Ascending aorta (tissue), 2 donors: ENCODE measurements at places on chromosomes 16 and 17.

- no peak for DNase-seq
Measured at GRCh38 chr17:15220785-15221184, 44.3 kb downstream of the PMP22 start.

GRCh38 chr16:27447301-27447700 is 45.3 kb downstream of the IL21R start:
- DNase-seq = no peak

GRCh38 chr16:5845046-5845445 is 747.5 kb upstream of the EEF2KMT start:
- DNase-seq = no peak

DNA sequence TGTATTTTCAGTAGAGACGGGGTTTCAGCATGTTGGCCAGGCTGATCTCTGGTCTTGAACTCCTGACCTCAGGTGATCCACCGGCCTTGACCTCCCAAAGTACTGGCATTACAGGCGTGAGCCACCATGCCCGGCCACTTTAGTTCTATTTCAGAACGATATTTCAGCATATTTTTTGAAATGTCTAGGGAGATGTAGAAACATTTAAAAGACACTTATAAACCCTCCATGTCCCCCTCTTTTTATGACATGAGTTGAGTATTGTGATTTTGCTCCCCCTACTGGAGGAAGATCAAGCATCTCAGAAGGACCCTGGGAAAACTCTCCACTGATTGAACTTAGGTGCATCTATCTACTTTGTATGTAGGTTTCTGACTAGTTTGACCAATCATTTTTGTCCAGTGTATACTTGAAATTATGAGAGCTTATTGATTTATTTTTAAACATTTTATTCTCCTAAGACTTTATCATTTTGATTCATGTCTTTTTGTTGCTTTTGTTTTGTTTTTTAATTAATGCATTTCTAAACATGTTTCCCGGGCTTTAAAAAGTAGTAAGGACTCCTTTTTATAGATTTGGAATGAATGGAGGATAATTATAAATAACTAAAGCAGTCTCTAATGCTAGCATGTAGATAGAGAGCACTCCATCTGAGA is 105.1 kb downstream of the CHD9 start:
- no peak for DNase-seq

DNA sequence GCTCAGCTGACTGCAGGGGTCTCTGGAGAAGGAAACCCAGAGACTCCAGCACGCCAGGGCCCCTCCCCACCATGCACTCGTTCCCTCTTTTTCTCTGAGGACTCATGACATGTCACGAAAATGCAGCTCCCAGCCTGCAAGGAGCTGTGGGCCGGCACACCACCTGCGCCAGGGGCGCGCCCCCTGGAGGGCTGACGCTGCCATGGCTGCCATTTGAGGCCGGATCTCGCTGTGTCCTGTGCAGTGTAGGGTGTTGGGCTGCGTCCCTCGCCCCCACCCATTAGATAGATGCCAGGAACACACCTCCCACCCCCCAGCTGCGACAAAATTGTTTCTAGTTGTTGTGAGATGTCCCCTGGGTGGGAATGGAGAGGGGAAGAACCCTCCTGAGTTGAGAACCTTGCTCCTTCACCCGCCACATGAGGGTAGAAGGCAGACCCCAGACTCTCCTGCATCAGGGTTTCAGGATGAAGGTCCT is 8.2 kb downstream of the SYNGR2 start:
- DNase-seq = peak; percentile 84

DNA sequence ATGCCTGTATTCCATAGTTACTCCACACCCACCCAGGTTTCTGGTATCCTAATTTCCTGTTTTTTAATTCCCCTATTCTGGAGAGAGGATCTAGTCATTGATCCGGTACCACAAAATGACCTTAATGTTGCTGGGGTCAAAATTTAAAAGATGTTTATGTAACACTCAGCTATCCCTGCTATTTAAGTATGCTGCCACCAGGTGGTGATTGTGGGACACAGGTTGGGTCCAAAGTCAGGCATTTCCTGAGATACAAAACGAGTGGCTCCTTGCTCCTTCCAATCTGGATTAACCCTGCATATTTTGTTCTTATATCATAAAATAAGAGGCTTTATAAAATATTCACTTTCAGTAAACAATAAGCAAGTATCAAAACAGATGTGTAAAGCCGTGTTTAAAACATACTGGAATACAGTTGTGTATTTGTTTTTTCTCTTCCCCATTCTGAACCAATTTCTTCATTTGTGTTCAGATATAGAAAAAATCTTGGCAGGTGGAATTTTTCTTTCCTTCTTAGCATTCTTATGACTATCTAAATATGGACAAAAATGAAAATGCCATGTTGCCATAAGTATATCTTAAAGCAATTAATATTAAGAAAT is 16.3 kb downstream of the HS3ST4 start:
- DNase-seq = no peak

GRCh38 chr16:12879812-12880211 is 21.6 kb upstream of the SHISA9 start:
- no peak for DNase-seq

DNA sequence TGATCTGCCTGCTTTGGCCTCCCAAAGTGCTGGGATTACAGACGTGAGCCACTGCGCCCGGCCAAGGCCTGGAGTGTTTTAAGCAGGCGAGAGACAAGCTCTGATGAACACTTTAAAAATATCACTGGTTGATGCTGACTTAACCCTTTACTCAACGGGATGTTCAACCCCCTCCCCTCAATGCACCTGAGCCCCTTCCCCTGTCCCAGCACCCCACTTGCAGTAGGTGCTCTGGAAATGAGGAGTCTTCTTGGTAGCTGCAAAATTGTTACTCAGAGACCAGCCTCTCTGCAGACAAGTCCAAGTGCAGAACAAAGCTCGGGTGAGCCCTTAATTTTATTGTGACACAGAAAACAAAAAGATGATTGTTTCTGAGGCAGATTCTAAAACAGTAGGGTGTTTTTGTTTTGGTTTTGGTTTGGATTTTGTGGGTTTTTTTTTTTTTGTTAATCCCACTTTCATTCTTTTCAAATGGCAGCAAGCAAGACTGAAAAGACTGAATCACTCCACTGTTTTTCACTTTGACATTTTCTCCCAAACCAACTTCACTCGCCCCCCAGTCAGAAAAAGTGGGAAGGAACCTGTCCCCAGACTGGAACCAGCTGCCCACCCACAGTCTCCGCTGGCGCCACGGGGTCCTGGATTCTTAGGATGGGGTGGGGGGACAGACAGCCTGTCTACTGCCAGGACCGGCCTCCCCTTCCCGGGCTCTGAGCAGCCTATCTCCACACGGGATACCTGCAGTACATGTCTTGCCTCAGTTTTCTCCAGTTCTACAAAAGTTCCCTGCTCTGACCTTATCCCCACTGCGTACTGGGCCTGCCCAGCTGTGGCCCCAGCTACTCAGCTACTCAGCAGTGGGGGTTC is 5.2 kb upstream of the PLLP start:
- DNase-seq = no peak

GRCh38 chr16:65947951-65948350 is 418.5 kb upstream of the CDH5 start:
- DNase-seq = no peak

DNA sequence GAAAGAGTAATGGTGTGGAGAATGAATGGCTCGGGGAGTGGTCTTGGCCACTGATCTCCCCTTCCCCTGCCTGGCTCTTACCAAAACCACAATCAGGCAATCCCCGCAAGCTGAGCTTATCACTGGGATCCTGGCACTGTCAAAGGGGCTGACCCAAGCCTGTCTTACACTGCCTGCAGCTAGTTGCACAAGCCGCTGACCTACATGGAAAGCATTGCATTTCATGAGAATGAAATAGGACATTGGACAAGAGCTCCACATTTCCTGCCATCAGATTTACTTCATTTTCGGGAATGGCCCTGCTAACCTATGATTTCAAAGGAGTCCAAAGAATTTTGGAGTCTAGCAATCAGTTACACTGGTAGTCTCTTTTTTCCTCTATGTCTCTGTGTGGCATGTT is 146.4 kb downstream of the PCTP start:
- DNase-seq = peak; percentile 75

- peak; percentile 45 for DNase-seq
Measured at GRCh38 chr17:47742319-47743181, 9.5 kb downstream of the TBX21 start.

DNA sequence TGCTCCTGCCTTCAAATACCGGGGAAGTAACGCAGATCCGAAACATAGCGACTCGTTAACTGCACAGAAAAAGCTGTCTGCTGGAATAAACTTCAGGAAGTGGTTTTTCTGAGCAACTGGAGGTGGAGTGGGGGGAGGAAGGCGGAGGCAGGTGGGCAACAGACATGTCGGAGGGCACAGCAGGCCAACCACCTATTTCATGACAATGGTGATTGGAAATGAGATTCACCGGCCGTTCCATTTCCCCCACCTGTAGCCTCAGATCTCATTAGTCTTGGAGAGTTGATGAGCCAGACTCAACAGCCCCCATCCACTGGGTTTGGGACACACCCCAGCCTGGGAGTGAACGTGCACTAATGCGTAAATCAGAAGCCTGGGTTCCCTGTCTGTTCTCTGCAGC is 7.7 kb upstream of the PECAM1 start:
- DNase-seq = no peak

- no peak for DNase-seq
Measured at GRCh38 chr16:22181843-22182242, 19.5 kb downstream of the SDR42E2 start.

DNA sequence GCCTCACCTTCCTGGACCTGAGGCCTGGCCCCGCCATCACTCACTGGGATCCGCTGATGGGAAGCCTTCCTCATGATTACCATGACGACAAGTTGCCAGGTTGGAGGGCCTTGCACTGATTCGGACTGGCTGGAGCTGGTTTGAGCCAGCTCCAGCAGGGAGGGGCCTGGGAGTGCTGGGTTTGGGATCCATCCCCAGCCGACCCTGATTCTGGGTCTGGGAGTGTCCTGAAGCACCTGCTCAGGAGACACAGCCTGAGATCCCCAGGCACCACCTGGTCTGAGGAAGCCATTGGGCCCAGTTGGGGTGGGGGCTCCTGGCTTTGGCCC is 5.9 kb upstream of the BAIAP3 start:
- DNase-seq = no peak

DNA sequence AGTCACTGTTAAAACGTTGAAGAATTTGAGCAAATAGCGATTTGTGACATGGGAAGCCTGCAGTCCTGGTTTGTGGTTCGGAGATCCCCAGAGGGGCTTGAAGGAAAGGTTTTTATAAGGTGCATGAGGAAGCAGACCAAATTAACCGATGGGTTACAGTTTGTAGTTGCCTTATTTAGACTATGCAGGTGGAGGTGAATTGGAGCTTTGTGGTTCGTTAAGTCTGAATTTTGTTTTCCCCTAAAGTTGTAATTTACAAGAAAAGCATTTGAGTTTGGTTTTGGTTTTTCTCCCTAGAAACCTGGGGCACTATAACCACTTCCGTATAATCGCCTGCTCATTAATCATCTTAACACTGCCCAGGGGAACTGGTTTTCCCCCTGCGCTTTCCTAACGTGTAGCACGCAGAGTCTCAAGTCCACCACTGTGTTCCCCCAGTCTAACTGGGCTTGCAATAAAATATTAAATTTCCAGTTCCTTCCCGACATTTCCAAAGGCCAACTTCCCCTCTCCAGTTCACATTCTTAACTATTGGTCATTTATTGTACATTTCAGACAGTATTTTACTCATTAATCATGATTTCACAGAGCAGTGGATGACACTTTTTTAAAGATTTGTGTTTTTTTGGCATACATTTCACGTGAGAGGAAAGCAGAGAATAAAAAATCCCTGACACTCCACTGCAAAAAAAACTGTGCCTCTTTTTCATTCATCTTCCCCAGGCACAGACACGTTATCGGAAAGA is 932 bp downstream of the ZNF267 start:
- no peak for DNase-seq

DNA sequence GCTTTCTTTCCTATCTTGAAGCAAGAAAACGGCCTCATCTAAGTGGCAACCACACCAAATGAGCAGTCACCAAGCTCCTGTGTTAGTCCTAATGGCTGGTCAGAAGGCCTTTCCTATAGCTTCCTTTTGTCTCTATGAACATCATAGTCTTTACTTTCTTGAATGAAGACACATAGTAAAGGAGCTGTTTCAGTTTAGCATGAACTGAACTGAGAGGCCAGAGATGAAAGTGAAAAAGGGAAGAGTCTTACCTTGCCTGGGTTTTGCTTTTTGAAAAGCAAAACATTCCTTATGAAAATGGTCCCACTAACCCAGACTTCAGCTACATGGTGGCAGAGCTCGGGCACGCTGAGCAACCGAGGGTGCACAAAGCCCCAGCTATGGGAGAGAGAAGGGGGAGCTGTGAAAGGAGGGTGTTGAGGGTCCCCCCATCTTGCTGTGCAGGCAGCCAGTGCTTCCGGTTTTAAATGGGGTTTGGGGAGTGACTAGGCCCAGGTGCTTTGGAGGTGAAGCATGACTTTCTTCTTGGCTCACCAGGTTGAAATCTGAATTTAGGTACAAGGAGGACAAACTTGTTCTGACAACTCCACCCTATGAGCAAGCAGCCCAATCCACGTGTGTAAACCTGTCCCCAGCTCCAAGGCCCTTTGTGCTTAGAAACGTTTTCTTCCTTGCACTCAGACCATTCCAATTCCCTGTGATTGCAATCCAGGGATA is 9.1 kb upstream of the PSMC3IP start:
- DNase-seq = no peak
